ENCODE measurements at places on chromosomes 7 and 10.

DNA sequence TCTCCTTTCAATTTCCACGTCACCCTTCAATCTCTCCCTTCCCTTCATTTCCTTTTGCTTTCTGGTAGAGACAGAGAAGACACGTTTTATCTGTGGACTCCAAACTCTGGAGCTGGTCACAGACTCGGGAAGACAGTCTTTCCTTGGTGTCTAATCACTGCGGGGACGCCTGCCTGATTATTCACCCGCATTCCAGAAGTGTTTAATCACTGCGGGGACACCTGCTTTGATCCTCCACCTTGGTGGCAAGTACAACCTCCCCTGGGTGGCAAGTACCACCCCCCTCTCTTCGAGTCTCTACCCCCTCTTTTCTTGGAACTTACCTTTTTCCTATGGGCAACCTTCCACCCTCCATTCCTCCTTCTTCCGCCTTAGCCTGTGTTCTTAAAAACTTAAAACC, 15.3 kb upstream of the LRRC61 start:
- DNase-seq, result no peak

DNA sequence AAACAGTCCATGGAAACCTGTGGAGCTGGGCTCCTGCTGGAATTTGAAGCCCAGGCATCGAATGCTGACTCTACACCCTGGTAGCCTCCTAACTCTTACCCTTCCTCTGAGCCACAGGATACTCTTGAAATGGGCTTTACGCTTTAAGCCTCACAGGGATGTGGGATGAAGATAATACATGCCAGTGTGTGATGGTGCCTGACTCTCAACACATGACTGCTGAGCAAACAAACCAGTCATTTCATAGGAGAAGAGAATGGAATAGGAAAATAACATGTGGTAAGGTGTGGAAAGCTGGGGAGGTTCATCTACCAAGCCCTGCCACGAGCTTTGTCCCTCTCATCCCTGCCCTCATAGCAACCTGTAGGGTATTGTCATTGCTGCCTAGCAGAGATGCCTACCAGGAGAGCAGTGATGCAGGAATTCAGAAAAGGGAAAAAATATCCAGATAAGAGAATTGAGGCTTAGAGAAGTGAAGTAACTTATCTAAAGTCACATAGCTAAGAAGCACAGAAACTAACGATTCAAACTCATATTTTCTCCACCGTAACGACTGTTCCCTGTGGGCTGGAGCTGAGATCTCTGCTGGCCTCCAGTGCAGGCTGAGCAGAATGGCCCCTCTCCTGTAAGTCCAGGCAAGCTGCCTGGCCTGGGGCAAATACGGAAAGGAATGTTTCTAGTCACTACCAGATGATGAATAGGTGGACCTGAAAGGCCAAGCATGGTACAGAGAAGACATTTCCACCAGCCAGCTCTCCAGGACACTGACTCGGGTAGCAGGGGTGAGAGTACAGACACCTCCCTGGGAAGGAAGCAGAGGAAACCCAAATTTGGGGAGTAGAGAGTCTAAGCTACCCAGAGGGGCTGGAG, 90.2 kb upstream of the DUSP5 start:
- no peak for DNase-seq

DNA sequence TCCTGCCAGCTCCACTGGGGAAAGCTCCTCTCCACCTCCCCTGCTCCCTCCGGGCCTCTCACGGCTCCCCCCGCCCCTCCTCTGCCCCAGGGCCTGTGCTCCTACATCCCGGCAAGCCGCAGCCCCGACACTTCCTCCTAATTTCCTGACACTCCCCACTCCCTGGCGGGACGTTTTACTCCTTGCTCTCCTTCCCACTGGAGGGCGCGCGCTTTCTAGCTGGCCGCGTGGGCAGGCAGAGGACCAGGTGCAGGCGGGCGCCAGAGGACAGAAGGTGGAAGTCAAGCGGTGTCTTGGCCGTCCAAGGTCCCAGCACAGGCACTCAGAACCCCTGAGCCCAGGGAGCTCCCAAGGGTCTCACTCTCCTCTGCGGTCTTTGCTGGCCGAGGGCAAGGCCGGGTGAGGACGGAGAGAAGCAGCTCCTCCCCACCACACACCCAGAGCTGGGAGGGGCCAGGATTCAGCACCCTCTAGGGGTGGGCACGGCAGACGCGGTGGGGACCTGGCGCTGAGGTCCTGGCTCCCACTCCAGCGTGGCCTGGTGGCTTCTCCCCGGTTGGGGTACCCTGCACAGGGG, 19.1 kb downstream of the ADAM8 start:
- peak; percentile 63 for DNase-seq

DNA sequence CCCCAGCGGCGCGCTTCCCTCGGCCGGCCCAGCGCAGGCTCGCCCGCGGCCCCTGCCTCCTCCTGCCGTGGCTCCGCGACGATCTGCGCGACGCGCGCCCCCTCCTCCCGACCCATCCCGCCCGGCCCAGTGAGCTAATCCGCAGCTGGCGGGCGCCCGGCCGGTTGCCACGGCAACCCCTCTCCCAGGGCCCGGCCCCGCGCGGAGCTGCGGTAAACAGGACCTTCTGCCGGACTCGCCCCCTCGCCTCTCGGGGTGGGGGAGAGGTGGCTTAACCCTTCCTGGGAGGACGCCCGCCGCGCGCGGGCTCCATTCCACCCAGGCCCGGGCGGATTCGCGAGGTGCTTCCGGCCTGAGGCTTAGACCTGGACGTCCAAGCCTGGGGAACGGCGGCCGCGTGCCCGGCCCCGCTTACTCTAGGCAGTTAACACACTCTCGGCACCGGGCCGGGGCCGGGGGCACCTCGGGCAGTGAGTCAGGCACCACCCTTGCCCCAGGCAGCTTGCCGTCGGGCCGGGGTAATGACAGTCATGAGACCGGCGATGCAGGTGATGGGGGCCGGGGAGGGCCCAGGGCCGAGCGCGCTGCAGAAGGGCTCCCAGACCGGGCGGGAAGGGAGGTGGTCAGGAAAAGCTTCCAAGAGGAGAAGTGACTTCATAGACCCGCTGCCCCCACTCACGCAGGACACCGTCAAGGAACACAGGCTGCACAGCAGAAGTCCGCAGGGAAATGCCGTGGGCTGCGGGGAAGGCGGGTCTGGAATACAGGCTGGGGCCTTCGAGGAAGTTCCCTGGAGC, at the start of gene DENND2A:
DENND2A (minus strand) TSS at position 87 of the 797 bp plus-strand sequence. CDS start 38,416 bp downstream, outside the sequence.
- DNase-seq, result peak; percentile 57

DNA sequence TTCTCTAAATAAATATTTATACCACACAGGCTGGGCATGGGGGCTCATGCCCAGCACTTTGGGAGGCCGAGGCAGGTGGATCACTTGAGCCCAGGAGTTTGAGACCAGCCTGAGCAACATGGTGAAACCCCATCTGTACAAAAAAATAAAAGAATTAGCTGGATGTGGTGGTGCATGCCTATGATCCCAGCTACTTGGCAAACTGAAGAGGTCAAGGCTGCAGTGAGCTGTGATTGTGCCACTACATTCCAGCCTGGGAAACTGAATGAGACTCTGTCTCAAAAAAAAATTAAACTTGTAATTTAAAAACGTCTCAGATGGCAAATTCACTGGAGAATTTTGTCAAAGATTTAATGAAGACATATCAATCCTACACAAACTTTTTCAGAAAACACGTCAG, 277.6 kb upstream of the BMPER start:
- DNase-seq, result no peak

DNA sequence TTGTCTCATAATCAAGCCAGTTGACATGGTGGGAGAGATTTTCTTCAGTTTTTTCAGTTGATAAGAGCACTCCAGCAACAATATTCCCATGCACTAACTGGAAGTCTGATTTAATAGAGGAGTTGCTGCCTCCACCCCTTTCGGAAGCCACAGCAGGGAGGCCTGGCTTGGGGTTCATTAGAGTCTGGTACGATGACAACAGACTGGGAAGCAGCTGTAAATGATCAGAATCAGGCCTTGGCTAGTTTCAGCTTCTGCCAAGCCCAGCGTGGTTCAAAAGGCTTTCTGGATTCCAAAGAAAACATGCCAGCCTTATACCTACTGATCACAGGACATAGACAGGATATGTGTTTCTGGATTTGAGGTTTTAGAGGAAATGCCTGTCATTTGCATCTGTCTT, 274.0 kb downstream of the CSTF2T start:
- DNase-seq, result no peak

DNA sequence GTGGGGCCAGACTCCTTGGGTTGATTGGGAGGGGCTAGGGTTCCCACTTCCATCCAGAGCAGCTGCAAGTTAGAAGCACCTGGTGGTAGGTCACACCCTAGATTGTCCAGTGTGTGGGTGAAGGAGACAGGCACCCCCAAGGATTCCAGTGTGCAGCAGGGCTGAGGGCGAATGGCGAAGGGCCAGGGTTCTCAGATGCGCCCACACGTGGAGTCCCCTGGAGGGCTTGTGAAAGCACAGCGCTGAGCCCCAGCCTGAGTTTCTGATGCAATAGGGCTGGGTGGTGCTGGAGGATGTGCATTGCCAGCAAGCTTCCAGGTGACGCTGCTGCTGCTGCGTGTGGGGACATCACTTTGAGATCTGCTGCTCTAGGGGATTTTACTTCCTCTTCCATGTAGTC, 25.4 kb downstream of the TBATA start:
- DNase-seq, result no peak

DNA sequence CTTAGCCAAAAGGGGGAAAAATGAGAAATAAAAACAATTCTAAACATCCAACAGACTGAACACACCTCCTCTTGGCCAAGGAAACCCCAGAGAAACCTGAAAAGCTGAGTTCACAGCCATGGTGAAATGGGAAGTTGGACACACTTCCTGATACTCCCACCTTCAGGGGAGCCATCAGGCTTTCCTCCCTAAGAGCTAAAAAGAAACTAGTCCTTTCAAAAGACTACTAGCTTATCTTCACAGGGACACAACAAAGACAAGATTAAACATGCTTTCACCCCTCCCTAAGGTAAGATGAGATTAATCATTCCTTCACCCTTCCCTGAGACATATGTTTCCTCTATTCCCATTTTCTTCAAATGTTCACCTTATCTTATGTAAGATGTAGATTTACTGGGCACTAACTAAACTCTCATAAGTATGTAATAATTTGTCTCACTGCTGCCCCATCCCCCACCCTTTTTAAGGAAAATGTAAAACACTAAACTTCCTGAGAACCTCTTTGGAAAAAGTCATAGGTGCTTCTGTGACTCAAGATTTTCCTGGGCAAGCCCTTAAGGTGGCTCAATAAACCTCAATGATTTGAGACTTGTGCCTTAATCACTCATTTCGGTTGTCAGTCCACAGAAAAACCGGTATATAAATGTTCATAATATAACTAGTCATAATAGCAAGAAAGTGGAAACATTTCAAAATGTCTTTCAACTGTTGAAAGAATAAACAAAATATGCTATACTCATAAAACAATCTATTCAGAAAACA, 40.5 kb downstream of the HTR7 start:
- DNase-seq, result no peak

DNA sequence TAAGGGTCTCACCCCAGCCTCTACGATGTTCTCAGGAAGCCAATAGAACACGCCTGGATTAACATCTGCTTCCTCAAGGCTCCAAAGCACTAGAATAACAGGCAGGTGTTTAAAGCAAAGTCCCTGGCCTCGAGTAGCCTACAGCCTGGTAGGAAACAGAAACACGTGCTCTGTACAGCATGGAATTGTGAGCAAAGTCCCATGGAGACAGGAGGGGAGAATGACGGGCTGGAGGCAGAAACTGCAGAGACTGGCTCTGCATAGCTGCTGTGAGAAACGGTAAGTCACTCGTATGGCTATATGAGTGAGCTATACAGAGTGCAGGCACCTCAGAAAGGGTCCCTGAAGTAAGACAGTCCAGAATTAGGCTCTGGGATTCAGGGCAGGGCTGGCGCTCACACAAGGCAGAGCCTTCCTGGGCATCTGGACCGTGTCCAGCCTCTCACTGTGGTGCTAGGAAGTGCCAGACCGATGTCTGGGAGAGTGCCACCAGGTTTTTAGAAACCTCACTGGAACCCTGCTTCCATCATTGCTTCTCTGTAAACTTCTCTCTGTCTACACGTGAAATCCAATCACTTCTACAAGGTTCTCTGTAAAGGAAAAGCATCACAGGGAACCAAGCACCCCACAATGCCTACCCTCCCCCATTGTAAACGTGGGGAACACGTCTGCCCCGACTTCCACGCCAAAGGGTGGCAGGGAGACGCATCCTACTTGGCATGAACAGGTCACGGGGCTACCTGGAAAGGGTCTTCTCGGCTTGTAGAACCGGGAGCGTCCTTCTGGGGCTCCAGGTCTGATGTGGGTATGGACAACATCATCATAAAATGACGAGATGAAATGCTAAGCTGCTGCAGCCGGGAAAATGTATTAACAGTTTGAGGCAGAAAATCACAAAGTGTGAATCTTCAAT, 38.8 kb upstream of the SHH start:
- DNase-seq, result no peak

- DNase-seq, result no peak
Observed at GRCh38 chr7:158422887-158423560, 164.6 kb downstream of the PTPRN2 start.

DNA sequence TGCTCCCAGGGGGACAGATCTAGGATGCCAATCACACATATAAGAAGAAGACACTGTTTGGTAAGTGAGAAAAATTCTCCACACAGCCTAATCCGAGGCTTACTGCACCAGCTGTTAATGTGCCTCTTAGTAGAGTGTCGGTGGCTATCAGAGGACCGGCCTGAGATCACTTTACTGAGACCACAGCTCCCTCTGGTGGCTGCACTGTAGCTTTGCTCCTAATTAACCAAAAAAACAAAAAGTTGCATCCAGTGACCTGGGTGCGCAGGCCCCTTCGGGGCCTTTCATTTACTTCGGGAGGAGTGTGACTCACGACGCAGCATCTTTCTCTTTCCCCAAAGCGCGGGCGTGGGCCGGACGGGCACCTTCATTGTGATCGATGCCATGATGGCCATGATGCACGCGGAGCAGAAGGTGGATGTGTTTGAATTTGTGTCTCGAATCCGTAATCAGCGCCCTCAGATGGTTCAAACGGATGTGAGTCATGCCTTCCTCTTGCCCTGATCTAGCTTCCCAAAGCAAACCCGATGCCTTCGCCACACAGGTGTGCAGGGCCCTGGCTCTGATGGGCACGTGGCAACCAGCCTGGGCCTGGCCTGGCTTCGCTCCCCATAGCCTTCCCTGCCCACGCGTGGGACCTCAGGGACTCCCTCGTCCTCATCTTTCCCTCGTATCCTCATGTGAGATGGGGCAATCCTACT, 56.7 kb downstream of the MKI67 start:
- peak; percentile 80 for DNase-seq

DNA sequence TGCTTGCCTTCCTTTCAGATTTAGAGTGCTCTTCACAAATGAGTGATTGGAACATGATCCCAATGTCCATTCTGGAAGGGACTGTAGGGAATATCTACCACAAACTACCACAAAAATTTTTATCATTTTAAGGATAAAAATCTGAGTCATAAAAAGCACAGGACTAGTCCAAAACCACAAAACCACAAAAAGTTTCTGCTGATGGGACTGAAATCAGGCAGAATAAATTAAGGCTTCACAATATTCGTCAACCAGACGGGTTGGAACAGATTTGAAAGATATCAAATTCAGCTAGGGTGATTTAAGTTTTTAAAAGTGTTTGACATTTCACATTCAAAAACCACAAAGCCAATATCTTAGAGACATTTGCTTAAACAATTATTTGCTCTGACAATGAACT, 100.1 kb upstream of the PTN start:
- DNase-seq, result no peak

GRCh38 chr7:29898301-29898700, 91.3 kb downstream of the SCRN1 start:
- DNase-seq, result no peak

- no peak for DNase-seq
Observed at GRCh38 chr10:69363666-69364065, 53.1 kb downstream of the TACR2 start.

GRCh38 chr7:2196381-2197378, 36.1 kb downstream of the MAD1L1 start:
- no peak for DNase-seq
